ENCODE measurements at places on chromosomes 5 and 9.

- no peak for DNase-seq
These were observed 315.0 kb upstream of the TLE4 start for GRCh38 chr9:79256691-79257213.

DNA sequence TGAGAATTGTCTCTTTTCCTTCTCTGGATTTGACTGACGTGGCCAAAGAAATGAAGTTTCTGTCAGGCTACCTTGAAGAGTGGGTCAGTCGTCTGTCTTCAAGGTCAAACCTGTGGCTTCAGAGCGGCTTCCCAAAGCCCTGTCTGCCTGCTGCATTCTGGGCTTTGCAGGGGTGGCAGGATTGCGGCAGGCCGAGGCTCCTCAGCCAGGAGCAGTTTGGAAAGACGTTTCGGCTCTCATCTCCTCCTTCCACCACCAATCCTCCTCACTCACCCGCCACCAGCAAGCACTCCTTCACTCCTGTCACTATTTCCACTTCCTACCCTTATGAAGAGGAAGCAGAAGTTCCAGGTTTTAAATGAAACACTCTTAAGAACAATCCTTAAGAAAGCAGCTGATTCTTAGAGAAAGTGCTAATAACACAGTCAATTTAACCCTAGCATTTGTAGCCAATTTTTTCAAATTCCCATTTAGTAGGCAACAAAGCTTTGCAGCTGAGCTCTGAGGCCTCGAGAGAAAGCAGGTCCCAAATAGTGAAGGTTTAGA is 351.7 kb downstream of the ZNF608 start:
- no peak for DNase-seq

DNA sequence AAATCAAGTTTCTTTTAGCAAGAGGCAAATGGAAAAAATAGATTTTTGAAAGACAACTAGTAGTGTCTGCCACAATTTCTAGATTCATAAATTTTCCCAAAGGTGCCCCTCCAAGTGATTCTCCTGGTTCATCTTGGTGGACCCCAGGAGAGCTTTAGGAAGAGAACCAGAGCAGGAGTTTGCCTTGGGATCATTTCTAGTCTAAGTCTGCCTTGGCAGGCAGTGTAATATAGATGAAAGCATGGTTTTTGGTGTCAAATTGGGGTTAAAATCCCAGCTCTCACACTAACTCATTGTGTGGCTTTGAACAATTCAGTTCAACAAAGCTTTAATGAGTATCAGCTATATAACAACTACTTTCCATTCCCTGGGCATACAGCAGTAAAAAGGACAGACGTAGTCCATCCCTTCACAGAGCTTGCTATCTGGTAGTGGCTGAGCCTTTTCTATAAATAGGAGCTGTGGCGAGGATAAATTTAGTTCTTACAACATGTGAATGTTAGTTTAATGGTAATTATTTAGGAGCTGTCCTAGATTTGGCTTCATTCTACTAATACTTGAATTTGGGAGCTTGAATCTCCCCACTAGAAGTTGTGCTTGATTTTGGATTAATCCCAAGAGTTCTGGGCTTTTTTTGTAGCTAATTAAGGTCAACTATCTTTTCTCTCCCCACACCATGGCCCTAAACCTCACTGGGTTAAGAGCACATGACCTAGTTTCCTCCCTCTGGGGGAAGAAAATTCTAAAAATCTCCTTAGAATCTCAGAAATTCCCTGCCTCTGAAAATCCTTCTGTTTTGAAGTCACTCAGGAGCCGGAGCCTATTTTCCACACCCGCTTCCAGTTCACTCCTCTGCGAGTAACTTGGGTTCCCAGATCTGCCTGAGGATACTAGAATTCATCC is 197.8 kb downstream of the PCSK1 start:
- no peak for DNase-seq

DNA sequence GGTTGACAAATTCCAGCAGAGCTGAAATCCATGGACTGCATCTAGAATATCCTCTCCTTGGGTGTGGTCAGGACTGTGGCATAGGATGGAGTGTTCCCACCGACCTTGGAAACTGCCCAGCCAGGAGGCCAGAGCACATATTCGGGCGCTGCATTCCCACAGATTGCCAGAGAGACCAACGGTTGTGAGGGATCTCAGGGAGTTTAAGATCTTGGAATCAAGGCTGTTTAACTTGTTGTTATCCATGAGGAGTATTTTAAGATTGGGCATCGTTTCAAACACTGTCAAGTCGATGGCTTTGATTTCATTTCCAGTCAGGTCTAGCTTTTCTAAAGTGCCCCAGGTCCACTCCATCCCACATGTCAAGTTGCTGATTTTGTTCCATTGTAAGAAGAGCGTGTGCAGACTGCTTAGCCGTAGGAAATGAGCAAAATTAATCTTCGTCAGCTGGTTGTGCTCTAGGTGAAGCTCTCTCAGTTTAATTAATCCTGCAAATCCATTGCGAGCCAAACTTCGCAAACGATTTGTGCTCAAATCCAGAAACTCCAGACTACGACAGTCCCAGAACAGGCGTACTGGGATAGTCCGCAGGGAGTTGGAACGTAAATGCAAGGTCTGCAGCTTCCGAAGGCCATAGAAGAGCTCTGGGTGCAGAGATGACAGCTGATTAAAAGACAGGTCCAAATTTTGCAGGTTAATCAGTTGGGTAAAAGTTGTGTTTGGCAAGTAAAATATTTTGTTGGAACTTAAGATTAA is 1.5 kb downstream of the LRRTM2 start:
- no peak for DNase-seq

- peak; percentile 12 for DNase-seq
These were observed 757 bp downstream of the FXN start for GRCh38 chr9:69036309-69036708.
